ENCODE measurements at places on chromosomes 4 and X.
A peak's percentile ranks its signal among the peaks of the same experiment; 100 is the strongest.

GRCh38 chr4:48645225-48645794 lies 134.8 kb downstream of the FRYL start:
- no peak for DNase-seq

- no peak for DNase-seq
These were observed 87.3 kb downstream of the SLC2A9 start for GRCh38 chr4:9933956-9934355.

DNA sequence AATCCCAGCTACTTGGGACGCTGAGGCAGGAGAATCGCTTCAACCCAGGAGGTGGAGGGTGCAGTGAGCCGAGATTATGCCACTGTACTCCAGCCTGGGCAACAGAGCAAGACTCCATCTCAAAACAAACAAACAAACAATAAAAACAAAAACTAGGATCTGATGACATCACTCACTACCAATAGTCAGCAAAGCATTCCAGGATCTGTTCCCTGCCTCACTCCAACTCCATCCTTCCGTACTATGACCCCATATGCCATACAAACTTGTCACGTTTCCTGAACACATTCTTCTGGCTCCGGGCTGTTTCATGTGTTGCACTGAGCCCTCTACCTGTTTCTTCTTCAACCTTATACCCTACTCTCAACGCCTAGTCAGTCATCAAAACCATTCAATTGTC lies 47.3 kb downstream of the RBM47 start:
- DNase-seq: no peak

- peak; percentile 35 for DNase-seq
These were observed 113.3 kb downstream of the ELOVL6 start for GRCh38 chr4:110085131-110085530.

GRCh38 chr4:169921732-169922131 lies 104.5 kb downstream of the MFAP3L start:
- no peak for DNase-seq

- DNase-seq: no peak
These were observed 94.8 kb upstream of the PCDH18 start for GRCh38 chr4:137626942-137627738.

DNA sequence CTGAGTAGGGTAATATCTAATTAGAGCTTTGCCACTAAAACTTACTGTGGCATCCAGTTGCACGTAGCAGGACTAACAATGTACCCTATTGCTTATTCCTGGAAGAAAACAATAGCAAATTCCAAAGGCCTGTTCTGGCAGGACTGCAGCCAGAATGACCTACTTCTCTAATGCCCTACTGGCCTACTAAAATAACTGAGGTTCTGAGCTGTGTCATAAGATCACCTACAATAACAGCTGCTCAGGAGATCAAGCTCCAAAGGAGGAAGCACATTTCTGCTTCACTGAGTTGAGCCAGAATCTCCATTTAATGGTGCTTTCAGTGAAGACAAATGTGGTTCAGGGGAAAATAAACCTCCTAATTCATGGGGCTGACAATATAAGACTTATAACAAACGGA lies 42.2 kb upstream of the CXCL8 start:
- DNase-seq: no peak

DNA sequence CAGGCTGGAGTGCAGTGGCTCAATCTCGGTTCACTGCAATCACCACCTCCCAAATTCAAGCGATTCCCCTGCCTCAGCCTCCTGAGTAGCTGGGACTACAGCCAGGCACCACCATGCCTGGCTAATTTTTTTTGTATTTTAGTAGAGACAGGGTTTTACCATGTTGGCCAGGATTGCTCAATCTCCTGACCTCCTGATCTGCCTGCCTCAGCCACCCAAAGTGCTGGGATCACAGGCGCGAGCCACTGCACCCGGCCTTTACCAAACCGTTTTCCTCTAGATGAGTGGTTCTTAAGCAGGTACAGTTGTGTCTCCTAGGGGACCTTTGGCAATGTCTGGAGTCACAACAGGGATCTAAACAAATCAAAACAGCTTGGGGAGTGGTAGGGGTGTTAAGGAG lies 11.6 kb downstream of the AMELX start:
- DNase-seq: no peak

DNA sequence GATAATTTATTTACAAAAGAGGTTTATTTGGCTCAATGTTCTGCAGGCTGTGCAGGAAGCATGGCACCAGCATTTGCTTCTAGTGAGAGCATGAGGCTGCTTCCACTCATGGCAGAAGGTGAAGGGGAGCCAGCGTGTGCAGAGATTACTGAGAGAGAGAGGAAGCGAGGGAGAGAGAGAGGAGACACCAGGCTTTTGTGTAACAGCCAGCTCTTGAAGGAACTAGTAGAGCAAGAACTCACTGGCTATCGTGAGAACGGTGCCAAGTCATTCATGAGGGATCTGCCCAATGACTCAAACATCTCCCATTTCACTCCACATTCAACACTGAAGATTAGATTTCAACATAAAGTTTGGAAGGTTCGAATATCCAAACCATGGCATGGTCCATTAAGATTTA lies 12.7 kb downstream of the GUCY1A1 start:
- no peak for DNase-seq

DNA sequence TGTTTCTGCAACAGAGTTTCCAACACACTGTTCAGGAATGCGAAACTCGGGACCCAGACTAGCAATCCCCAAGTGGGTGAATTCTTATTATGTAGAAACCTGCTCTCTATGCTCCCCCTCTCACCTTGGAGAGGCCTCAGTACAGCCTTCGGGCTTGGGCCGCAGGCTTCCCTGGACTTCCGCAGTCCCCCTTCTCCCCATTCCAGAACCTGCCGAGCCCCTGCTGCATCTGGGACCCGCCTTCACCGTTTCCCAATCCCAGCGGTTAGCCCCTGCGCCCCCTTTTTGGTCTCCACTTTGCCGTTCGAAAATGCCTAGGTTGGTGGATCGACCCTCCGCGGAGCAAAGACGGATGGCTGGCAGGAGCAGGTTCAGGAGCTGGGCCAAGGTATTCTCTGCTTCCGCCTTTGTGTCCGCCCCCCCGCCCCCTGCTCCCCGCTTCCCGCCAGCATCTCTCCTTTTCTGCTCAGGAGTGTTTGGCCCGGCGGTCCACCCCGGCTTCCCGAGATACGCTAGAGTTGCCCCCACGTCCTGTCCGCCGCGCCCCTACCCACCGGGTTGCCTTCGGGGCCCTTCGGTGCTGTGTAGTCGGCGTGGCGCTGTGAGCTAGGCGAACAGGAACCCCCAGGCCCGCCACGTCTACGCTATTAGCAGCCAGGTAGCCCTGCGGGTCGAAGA lies 11.5 kb downstream of the HAND2 start:
- DNase-seq: no peak

- DNase-seq: no peak
These were observed 510.0 kb upstream of the HTR2C start for GRCh38 chrX:114073926-114074325.

DNA sequence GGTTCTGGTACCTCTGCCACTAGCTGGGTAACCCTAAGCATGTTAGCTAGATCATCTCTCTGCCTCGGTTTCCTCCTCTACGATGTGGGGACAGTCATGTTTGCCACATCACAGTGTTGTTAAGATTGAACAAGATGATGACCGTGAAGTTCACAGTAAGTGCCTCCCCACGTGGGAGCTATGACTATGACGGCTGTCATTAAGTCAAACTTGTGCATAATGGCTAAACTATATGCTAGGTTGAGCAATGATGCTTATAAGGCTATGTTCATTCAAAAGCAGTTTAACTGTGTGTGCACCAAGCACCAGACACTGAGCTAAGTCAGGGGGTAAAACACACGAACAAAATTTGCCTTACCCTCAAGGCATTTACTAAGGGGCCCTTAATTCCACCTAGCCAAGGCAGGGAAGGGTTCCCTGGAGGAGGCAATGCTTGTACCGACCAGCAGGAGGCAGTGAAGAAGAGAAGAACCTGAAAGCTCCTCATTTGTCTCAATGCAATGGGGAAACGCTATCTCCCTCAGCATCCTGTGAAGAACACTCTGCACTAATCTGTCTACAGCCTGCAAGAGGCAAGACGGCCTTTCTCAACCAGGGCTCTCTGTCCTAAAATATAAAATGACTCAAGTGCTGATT lies 52.9 kb downstream of the MAP7D2 start:
- DNase-seq: peak; percentile 18

DNA sequence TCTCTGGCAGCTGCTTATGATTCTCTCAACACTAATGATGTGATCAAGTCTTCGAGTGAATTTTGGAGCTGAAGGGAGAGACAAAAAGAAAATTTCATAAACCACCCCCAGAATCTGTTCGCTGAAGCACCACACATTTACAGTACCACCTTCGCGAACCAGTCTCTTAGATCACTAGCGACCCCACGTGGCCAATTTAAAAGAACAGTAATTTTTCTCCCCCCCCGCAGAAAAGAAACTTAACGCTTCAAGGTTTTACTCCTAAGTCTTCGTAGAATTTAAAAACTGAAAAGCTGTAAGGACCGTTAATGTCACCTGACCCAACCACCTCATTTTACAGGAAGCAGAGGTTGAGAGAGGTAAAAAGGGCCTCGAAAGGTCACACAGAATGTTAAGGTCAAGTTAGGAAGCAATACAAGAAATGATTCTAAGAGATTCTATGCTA lies 187.5 kb downstream of the QDPR start:
- DNase-seq: peak; percentile 69

DNA sequence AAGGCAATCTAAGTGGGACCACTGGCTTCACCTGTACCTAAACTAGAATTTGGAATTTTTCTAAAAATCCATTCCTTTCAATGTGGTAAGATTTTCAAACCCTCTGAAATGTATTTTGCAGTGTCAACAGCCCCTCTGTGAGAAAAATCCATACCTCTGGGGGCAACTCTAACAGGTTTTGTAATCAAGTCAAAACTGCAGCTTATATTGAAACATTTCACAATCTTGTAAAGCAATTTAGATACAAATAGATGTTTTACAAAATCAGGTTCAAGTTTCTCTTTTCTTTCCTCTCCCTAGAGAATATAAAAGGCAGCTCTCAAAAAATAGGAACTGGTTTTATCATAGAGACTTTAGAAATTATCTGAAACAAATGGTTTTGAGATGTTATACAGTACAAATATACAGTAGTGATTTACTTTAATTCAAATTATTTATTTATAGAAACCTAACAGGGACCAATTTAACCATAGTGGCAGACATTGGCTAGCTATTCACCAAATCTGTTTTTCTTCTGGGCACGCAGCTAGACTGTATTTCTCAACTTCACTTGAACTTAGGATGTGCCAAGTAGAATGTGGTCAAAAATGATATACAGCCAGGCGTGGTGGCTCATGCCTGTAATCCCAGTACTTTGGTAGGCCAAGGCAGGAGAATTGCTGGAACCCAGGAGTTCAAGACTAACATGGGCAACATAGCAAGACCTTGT lies 36.3 kb upstream of the SPINK2 start:
- DNase-seq: no peak

GRCh38 chrX:24298191-24298590 lies 15.7 kb downstream of the SUPT20HL2 start:
- DNase-seq: no peak

GRCh38 chrX:154384284-154384892 lies 5.3 kb downstream of the EMD start:
- DNase-seq: no peak

GRCh38 chrX:103585411-103586313 lies at the start of gene TCEAL4:
Gene TCEAL4, plus strand, starts transcription at chrX:103585515. Its CDS starts 1,161 bp downstream, at chrX:103586676.
- peak; percentile 49 for DNase-seq

- no peak for DNase-seq
These were observed 825.8 kb upstream of the LCORL start for GRCh38 chr4:18847249-18847890.

GRCh38 chr4:55758570-55758969 lies 61.0 kb upstream of the EXOC1L start:
- DNase-seq: no peak

DNA sequence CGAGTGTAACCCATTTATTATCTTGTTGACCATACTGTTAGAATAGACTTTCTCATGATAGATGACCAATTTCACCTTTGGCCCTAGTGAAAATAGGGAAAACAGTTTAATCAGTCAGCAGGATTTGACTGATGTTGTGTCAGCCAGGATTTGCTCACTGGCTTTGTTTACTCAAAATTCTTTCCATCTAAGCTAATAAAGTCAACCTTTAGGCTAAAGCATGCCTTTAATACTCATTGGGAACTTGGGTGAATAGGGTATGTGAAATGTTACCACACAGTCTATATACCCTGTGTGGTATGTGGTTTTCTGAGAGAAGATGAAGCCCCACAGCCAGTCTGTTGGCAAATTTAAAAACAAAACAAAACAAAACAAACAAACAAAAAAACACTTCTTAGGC lies 18.7 kb upstream of the SPANXB1 start:
- DNase-seq: no peak

DNA sequence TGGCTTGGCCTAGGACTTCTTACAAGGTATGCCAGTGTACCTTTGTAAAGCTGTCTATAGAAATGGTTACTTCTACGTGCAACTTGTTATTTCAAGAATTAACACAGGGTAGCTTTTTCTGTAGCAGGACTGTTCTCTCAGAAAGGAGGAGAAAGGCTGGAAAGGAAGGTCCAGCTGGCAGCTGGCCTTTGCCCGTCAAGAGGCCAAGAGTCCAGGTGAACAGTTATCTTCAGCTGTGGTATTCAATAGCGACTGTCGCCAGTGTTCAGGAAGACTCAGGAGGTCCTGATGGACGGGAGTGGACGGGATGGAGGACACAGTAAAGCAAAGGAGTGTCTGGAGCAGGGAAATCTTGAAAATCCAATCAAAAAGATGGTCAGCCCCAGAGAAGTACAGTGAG lies 4.7 kb downstream of the CYP4V2 start:
- no peak for DNase-seq

GRCh38 chr4:36651253-36651652 lies 369.8 kb downstream of the DTHD1 start:
- DNase-seq: no peak

- DNase-seq: peak; percentile 7
These were observed 6.1 kb downstream of the TCEANC start for GRCh38 chrX:13659063-13659462.

GRCh38 chr4:183517781-183518180 lies 12.9 kb downstream of the ING2 start:
- no peak for DNase-seq

DNA sequence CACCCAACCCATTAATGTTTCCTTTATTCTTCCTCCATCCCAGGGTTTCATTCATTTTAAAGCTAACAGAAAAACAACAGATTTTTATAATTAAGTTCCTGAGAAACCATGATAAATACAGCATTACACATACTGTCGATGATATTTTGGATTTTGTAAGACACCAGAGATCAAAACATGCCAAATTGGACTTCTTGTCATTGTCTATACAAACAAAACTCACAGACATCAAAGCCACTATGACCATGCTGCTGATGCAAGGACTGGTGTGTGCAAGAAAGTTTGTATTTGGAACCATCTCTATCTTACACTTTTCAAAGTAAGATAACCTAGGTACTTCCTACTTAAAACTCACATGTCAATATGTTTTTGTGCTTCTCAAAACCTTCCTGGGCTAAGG lies 294.0 kb upstream of the UGT8 start:
- no peak for DNase-seq
